ENCODE measurements at places on chromosomes 1 and 21. TPM values are rescaled to one million over a fixed set of nuclear protein-coding genes. Genes with fewer than 3 reads are reported as not detected.

GRCh38 chr1:206684478-206685333 is at the start of gene MAPKAPK2:
MAPKAPK2 (plus strand) TSS chr1:206684905; CDS start chr1:206685230, 325 bp downstream.
- H3K4me3 ChIP-seq, result peak within 1 kb of the TSS; percentile 98
- H3K27ac ChIP-seq, result peak within 1 kb of the TSS; percentile 92
- peaks cover 38% of the 10 kb centered on the region for H3K4me1 ChIP-seq
- peak; percentile 67 for DNase-seq
- H3K27me3 ChIP-seq, result no peaks in the 10 kb centered on the region
- H3K36me3 ChIP-seq, result no peaks in the 10 kb centered on the region

Gene LORICRIN
- total RNA-seq, result not detected

- H3K36me3 ChIP-seq, result no peaks in the 10 kb centered on the region
- peaks cover 6% of the 10 kb centered on the region for H3K4me1 ChIP-seq
- H3K4me3 ChIP-seq, result no peak overlapping the region
- no peak for DNase-seq
- no peak overlapping the region for H3K27ac ChIP-seq
These were observed 118.7 kb upstream of the PPM1J start for GRCh38 chr1:112833806-112834205.

Gene HES2
- not detected for total RNA-seq

Gene NPR1
- total RNA-seq, result not detected
